ENCODE measurements at places on chromosomes 13 and 19. TPM values are rescaled to one million over a fixed set of nuclear protein-coding genes. Genes with fewer than 3 reads are reported as not detected.

GRCh38 chr13:76816394-76816793, 69.8 kb downstream of the KCTD12 start:
- no peak for DNase-seq

DNA sequence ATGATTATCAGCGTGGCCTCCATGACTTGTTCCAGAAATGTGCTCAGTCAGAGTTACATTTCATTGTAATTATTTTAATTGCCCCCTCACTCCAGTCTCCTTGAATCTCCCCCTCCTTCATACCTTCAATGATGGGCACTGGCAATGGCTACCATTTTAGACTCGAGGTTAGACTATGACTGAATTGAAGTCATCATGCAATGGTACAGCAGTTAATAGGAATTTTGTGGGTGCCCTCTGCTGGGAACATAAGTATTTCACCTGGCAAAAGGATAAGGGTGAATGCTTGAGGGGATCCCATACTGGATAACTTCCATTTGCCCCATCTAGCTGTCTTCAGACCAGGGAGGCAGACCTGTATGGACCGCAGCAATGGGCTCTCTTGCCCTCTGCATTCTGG, 32.2 kb upstream of the USP12 start:
- DNase-seq = no peak

DNA sequence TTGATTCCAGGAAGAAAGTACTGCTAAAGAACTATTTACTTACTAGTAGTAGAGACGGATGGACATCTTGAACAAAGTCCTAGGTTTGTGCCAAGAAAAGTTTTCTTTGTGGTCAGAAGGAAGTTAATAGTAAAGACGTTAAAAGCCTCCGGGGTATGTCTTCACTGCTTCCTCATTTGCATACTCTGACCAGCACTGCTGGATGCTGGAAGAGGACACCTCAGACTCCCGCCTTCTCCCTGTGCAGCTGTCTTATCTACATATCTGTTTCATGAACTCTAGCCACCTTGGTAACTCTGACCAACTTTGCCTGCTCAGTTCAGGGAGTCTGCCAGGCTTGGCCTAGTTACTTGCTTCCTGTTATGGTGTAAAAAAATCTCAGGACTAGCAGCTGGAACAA, 1109.1 kb upstream of the MIR17HG start:
- DNase-seq = no peak

Gene CC2D1A
- 29.3 TPM for total RNA-seq

DNA sequence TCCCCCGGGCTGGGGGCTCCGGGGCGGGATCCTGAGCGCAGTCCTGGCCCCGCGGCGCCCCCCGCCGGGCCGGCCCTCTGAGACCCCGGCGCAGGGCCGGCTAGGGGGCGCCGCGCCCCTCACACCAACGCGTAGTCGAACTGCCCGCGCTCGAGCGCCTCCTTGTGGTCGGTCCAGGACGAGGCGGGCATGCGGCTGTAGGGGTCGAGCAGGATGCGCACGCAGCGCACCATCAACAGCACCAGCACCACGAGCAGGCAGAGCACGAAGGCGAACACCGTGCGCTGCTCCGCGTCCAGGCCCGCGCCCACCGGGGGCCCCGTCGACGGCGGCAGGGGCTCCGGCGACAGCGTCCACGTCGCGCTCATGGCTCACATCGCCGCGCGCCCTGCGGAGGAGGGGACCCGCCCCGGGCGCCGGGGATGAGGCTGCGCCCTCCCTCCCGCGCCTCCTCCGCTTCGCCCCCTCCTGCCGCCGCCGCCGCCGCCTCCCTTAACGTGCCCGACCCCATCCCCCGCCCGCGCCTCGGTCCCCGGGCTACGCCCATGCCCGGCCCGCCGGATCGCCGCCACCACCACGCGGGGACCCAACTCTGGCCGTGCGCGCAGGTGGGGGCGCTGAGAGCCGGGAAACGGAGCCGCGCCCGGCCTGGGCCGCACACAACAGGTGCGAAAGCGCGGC, 624 bp downstream of the CTXN1 start:
- DNase-seq = peak; percentile 55

DNA sequence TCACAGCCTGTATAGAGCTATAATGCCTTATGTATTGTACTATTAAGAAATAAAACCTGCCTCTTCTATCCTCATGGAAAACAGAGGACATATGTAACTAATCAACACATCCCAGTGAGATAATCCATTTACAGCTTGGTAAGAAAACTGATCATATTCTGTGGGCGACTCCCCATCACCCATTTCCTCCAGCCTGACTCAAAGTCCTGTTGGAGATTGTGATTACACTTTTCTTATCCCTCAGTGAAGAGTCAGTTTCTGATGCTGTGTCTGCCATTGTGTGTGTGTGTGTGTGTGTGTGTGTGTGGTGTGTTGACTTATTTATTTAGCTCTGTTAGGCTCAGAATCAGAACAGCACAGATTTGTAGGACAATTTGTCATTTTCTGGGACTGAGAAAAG, 212.8 kb downstream of the FGF9 start:
- DNase-seq = no peak

DNA sequence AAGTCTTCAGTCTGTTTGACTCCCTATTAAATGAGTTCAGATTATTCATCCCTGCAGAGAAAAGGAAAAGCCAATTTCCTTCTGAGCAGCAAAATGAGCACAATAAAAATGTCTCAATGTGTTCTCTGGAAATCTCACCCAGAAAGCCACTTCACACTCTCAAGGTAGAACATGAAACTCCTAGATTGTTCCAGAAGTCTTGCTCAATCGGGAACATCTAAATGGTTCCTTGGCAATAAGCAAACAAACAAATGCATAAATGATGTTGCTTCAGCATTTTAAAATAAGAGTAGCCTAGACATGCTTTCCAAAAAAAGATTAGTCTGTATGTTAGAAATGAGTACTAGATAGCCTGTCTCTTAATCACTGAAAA, 59.7 kb upstream of the TNFRSF19 start:
- DNase-seq = no peak

Gene CEACAM3
- not detected for total RNA-seq

DNA sequence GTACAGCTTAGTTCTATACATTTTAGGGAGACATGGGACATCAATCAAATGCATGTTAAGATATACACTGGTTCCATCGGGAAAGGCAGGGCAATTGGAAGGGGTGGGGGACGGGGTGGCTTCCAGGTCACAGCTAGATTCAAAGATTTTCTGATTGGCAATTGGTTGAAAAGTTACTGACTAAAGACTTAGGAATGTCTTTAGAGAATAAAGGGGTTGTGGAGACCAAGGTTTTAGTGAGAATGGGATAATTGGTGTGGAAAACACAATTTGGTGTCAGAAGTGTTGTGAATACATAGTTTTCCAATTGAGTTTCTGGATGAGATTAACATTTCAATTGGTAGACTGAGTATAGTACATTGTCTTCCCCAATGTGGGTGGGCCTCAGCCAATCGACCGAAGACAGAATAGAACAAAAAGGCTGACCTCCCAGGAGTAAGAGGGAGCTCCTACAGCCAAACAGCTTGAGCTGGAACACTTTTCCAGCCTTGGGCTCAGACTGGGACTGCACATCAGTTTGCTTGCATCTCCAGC, 988 bp upstream of the CCDC169 start:
- no peak for DNase-seq

- DNase-seq = no peak
These were observed 549.5 kb downstream of the SLITRK1 start for GRCh38 chr13:83332751-83333150.

DNA sequence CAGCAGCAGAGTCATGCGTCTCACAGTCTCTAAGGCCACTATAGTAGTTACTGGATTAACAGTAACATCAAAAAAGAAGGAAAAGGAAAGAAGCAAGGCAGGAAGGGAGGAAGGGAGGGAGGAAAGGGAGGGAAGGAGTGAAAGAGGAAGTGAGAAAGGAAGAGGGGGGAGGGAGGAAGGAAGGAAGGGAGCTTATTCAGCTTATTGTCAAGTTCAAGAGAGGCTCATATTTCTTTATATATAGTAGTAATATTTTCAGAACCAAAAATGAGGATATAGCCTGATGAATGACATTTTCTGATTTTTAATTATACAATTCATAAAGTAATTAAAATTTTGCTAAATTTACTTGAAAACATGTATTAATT, 17.7 kb upstream of the RUBCNL start:
- DNase-seq = no peak

DNA sequence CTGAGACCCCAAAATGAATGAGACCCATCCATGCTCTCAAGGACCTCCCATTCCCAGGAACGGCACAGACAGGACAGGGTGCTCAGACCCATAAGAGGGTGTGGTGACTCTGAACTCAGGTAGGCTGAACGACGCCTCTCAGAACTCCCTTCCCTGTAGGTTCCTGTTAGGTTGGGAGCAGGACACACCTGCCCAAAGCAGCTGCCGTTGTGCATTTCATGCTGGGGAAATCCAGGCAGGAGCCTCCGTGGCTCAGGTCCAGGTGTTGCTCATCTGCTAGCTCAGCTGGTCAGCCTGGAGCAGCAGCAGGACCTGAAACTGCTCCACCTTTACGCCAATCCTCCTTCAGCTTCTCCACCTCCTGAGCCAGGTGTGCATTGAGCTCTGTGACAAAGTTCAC, 19.1 kb upstream of the TEX101 start:
- no peak for DNase-seq

- DNase-seq = no peak
These were observed 256.9 kb downstream of the SPRY2 start for GRCh38 chr13:80083853-80084676.

DNA sequence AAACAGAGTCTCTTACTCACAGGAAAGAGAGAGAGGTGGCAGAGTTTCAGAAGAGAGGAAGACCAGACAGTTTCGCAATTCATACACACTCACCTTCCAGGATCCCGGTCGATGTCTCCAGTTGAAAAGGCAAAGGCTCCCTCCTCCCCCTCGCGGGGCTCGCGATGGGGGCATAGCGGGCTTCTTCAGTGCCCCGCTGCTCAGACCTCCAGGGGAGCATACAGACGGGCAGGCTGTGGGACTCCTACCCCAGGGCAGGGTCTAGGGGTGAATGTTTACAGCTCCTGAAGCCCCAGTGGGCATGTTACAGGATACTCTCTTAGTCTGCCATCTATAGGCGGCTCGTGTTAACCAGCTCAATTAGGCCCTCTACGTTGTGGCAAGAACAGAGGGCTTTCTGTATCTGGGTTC, 139.2 kb downstream of the SLITRK5 start:
- DNase-seq = no peak

- DNase-seq = peak; percentile 43
These were observed 722 bp upstream of the ICAM1 start for GRCh38 chr19:10270180-10270615.

DNA sequence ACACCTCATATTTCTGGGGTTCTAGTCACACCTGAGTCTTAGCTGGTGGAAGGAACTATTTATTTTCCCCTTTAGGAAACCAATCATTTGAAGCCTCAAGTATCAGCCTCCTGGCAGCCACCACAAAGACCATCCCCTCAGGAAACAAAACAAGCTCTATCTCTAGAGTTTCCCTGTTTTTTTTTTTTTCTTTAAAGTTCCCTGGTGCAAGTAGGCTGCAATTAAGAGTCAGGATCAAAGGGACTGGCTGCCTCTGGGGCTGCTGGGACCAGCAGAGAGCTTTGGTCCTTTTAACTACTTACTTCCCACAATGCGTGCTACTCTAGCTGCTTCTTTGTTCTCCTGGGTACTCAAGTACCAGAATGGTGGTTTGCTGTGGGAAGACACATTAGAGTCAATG, 11.4 kb downstream of the MBNL2 start:
- DNase-seq = no peak

Gene CEACAM1
- 4.0 TPM for total RNA-seq

DNA sequence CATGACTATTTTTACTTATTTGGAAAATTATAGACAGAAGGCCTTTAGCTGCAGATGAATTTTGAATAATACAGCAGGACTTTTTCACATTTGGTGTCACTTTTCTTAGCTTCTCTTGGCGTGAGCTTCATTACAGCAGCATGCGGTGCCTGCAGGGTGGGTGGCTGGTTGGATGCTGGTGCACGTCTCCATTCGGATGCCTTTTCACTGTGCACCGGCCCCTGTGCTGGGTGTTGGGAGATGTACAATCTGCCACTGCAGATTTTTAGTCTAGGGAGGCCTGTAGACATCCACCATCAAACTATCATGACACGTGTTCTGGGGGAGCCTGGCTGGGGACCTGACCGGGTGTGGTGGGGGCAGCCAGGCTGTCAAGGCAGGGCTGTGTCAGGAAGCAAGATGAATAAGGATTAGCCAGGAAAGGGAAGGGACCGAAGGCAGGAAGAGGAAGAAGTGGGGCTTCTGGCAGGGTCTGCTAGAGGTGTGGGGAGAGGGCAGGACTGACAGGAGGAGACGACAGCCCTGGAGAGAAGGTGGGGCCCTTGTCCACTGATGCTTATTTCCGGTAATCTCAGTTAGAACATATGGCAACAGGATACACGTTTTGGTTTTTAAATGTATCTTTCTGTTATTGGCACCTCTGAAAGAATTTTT, 88.8 kb downstream of the ARHGEF7 start:
- DNase-seq = no peak

DNA sequence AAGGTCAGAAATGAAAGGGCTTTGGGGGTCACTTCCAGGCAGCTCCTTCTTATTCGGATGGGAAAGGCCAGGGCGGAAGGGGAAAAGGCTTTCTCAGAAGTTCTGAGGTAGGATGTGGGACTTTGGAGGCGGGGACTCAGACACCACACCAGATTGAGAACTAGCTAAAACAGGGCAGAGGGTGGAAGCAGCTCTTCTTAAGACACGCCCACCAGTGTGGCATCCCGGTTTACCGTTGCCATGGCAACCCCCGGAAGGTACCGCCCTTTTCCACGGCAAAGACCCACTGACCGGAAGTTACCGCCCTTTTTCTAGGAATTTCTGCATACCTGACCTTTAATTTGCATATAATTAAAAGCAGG, 3.8 kb upstream of the LILRA5 start:
- no peak for DNase-seq

DNA sequence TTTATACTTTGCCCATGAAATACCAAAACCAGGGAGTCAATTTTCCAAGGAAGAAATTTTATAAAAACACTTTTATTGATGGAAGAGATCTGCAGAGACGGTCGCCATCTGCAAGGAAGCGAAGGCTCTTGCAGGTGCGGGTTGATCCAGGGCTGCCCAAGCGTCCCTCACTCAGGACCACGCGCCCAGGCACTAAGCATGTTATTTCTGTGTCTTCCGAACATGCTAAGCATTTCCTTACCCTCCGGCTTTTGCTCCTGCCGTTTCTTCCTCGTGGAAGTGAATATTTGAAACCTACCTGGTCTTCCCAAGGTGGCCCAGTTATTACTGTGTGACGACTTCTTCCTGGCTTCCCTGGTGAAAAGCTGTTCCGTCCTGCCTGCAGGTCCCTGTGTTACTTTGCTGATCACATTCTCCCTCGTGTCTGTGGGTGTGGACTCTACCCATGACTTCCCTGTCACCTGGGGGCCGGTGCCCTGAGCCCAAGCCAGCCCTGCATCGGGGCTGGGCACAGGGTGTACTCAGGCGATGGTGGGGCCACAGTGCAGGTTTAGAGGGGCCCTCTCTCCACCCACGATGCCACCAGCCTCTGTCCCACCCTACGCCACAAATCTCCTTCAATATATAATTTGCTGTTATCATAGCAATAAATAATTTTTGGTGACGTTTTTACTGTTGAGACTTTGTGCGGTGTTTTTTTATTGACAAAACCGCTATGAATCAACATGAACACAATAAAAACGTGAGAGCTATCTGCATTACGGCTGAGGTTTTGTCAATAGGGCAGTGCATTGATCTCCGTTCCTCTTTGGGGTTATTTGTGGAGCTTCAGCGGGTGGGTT, 119.4 kb downstream of the URI1 start:
- no peak for DNase-seq

GRCh38 chr19:32097011-32097410, 248.4 kb upstream of the ZNF507 start:
- DNase-seq = no peak

- DNase-seq = no peak
These were observed 15.2 kb downstream of the FAM124A start for GRCh38 chr13:51237386-51237785.

- DNase-seq = no peak
These were observed 18.3 kb downstream of the NMRK2 start for GRCh38 chr19:3950871-3951861.

Gene ZNF546
- 9.2 TPM for total RNA-seq
